ENCODE measurements at places on chromosomes 4 and X.

- no peak for DNase-seq
Observed at GRCh38 chrX:133175605-133176004, 42.5 kb downstream of the TFDP3 start.

DNA sequence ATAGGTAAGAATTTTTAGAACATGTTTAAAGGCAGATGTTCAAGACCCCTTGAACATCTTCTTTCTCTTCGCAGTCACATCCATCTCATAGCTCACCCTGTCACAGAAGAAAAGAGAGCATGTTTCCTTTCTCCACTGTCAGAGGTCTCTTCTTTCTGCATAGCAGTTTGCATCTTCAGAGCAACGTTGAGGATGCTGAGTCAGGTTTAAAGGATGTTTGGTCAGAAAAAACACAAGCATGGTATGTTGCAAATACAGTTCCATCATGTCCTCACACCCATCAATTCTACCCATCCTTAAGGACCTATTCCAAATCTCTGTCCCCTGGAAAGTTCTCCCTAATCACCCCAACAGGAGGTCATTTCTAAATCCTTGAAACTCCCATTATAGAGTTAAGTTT is 84.8 kb downstream of the STOX2 start:
- no peak for DNase-seq

DNA sequence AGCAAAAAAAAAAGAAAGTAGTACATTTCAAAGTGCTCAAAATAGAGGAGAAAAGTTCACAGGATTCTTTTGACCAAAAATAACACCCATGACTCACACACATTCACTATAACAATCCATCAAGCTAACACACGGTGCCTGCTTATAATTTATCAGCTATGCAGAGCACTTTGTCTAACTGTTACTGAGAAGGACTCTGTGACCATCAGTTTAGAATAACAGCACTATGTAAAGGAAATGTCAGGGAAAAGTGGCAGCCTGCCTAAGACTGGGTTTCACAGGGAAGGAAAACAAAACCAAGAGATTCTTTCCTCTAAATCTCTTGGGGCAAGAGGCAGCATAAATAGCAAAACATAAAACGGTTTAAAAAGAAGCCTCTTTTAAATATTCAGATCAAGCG is 54.8 kb downstream of the CCDC149 start:
- DNase-seq = no peak

DNA sequence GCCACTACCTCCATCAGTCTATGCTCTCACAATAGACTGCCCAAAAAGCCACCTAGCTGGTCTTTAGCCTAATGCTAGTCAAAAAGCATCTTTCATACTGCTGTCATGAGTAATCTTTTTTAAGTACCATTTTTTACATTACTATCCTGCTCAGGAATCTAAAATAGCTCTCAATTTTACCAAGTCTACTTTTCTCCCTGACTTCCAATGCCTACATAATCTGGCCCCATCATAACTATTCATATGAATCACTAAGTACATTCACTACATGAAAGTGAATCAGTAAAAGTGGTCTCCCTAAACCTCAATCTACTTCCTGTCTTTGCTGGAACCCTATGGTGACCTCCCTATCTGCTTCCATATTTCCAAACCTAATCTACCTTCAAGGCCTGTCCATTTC is 105.9 kb downstream of the THOC2 start:
- no peak for DNase-seq

GRCh38 chr4:89894649-89895550 is at the start of gene MMRN1:
TSS of gene MMRN1 (plus strand) at chr4:89894854. CDS start at chr4:89894972, 118 bp downstream.
- DNase-seq = no peak

DNA sequence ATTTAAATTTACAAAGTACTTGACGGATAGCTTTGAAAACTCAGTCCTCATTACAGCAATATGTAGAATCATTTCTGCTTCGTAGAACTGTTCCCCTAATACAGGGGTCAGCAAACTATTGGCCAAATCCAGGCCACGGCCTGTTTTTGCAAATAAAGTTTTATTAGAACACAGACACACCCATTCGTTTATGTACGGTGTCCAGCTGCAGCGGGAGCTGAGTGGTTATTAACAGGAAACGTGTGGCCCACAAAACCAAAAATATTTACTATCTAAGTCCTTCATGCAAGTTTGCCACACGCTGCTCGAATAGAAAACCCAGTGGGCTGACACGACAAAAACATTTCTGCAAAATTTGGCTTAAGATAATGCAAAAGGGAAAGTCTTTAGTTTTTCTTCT is 146.5 kb downstream of the AFAP1 start:
- DNase-seq = no peak

- no peak for DNase-seq
Observed at GRCh38 chr4:140952717-140953116, 180.6 kb downstream of the RNF150 start.

DNA sequence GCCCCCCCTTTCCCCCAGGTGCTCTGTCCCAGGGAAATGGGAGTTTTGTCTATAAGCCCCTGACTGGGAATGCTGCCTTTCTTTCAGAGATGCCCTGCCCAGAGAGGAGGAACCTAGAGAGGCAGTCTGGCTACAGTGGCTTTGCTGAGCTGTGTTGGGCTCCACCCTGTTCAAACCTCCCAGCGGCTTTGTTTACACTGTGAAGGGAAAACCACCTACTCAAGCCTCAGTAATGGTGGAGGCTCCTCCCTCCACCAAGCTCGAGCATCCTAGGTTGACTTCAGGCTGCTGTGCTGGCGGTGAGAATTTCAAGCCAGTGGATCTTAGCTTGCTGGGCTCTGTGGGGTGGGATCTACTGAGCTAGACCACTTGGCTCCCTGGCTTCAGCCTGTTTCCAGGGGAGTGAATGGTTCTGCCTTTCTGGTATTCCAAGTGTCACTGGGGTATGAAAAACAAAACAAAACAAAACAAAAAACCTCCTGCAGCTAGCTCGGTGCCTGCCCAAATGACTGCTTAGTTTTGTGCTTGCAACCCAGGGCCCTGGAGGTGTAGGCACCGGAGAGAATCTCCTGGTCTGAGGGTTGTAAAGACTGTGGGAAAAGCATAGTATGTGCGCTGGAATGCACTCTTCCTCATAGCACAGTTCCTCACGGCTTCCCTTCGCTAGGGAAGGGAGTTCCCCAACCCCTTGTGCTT is 41.7 kb downstream of the ITM2A start:
- DNase-seq = no peak

GRCh38 chr4:183173580-183174526 is 74.8 kb downstream of the WWC2 start:
- DNase-seq = no peak

- DNase-seq = no peak
Observed at GRCh38 chrX:85140964-85141363, 102.6 kb downstream of the SATL1 start.

GRCh38 chr4:170229006-170229405 is 139.2 kb upstream of the AADAT start:
- no peak for DNase-seq

DNA sequence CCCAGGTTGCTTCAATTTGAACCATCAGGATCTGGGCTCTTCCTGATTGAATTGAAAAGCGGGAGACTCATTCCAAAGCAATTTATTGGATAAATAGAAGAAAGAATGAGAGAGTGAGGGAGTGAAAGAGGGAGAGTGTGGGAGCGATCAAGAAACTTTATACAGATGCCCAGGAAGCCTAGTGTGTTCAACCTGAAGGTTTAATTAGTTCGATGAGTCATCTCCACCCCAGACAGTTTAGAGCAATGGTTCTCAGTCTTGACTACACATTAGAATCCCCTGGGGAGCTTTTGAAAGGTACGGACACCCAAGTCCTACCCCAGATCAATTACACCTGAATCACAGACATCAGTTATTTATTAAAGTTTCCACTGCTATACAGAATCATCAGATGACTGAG is 61.5 kb downstream of the GEMIN8 start:
- DNase-seq = no peak

DNA sequence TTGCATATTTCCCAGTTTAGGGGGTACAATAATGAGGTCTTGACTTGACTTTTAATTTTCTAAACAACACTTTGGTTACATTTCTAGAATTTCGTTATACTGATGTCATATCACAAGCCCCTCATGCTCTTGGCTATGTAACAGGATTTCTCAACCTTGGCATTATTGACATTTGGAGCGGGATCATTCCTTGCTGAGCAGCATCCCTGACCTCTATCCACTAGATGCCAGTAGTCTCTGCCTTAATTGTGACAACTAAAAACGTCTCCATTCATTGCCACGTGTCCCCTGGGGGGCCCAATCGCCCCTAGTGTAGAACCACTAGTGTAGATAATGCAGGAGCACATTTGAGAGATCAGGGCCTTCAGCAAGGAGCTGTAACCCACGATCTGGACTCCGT is 234.2 kb upstream of the MID1 start:
- DNase-seq = no peak

DNA sequence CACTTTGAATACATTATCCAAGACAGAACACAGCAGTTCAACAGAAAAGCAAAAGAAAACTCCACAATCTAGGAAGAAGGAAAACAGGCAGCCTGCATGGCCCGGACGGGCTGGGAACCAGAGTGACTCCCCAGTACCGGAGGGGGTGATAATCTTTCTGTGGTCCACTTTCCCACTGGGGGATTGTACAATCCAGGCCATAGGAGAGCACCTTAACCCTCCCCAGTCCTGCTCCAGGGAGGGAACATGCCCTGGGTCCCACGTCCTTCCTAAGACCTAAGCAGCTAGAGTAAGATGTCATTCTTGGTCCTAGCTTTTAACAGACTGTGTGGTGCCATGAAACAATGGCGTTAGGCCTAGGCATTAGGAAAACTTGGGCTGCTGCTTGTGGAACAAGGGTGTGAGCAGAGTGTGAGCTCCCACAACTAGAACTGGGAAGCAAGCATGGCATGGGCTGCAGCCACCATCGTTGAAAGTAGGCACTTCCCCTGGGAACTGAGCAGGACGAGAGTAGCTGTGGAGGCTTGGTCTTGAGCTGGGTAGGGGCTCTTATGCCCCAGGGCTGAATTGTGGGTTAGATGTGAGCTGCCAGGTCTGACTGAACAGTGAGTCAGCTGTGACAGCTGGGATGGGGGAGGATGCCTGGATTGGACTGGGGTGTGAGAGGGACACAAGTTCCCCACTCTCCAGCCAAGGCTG is 42.4 kb downstream of the NAT8L start:
- no peak for DNase-seq

DNA sequence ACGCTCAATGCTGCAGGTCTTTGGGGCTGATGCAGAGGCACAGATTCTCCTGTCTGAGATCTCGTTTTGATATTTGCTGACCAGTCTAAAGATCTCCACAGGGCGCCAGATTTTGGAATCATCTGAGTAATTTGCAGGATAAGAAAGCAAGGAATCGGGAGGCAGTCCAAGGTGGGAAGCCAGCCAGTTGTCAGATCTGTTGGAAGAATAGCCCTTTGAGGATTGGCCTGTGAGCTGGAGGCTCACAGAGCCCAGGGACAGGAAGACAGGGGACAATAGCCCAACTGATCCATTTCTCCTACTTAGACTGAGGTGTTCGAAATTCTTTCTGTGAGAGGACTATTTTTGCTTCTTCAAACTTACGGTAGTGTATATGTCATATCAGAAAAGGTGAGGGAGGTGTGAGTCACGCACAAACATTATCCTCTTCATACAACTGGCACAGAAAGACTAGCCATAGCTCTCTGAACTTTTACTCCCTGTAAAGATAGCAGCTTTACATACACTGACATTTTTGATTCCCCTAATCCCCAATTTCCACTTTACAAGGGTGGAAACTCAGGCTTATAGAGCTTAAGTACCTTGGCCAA is 8.8 kb downstream of the DIPK2B start:
- no peak for DNase-seq

DNA sequence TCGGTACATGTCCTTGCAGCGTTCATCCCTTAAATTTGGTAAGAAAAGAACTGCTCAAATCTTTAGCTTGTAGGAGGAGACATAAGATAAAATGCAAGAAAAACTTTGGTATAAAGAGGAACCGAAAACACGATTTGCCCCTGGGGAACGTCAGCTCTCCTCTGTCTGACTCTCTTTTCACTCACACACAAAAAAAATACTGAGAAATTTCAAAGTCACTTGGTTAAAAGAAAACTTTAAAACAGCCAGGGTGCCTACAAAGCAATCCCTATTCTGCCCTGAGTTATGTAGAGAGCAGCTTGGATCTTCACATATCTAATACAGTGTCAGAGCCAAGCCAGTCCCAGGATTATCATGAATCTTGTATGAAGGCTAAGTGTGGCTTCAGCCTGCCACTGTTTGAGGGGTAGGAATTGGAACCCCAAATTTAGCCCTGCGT is 248.5 kb upstream of the CXXC4 start:
- no peak for DNase-seq

- no peak for DNase-seq
Observed at GRCh38 chr4:120731561-120731960, 191.0 kb downstream of the PRDM5 start.

DNA sequence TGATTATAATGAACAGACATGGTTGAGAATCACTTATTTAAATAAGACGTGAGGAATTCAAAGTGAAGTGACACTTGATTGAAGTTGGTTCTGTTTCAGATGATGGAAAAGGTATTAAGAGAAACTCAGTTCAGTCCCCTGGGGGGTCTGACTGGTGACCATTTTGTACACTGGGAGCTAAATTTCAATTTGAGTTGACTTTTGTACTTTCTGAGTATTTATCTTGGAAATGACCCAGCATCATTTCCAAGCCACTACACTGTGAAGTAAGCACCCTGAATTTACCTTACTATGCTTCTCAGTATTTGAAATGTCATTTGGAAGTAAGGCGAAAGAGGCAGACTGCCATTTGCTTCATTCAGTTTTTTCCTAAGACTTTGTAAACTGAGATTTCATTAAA is 73.4 kb downstream of the CNOT6L start:
- DNase-seq = no peak

GRCh38 chr4:142548491-142548890 is 297.6 kb downstream of the INPP4B start:
- no peak for DNase-seq

DNA sequence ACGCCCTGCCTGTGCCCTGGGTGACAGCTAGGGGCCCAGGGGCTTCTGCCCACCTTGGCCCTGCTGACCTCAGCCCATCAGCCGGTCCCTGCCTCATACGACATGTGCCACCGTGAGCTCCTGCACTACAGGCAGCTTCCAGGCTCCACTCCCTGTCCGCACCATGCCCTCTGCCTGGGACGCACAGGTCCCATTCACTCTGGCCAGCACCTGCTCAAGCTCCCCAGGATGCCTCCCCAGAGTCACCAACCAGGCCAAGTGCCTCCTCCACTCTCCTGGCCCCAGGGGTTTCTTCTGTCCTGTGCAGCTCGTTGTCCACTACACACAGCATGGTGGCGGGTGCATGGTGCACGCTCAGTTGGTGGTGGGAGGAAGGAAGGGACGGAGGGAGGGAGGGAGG is 20.2 kb upstream of the MRFAP1 start:
- DNase-seq = no peak

DNA sequence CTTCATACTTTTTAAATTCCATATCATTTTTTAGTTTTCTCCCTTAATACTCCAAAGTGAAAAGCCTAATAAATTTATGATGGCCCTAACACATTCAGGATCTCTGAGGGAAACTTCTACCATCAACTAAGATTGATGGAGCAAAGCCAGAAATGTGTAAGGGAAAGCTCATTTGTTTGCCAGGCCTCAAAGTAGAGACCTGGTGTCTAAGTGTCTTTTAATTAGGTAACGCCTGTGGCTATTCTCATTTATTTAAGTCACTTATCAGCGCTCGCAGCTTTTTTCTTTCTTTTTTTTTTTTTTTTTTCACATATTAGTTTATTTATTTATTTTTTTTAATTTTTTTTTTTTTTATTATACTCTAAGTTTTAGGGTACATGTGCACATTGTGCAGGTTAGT is 242.4 kb downstream of the TMA16 start:
- no peak for DNase-seq

All from SK-N-DZ (cell line).